GM04503 (cell line): ENCODE measurements at places on chromosomes 2 and 18.

- no peak for DNase-seq
Measured at GRCh38 chr2:128302011-128302743, 16.5 kb downstream of the HS6ST1 start.

GRCh38 chr2:181058378-181059269 is 78.2 kb downstream of the UBE2E3 start:
- DNase-seq, result no peak

DNA sequence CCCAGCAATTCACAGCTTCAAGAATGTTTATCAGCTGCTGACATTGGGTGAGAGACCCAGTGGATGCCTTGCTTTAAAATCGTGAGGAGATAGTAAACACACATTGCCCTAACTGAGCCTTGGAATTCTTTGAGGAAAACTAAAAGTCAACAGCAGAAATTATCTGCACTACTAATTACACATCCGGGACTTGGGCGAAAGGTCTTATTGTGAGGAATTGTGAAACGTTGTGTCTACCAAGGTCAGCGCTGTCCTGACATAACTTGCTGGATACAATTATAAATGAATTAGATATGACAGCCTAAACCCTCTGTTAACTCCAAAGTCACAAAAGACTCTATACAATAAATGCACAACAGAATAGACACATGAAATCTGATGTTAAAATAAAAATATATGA is 121.4 kb downstream of the ST6GAL2 start:
- no peak for DNase-seq

GRCh38 chr18:3044931-3045698 is 32.2 kb upstream of the LPIN2 start:
- DNase-seq, result no peak

- no peak for DNase-seq
Measured at GRCh38 chr2:121562269-121563176, 31.8 kb downstream of the RNU4ATAC start.

- DNase-seq, result no peak
Measured at GRCh38 chr2:29245742-29246382, 130.6 kb downstream of the CLIP4 start.

- no peak for DNase-seq
Measured at GRCh38 chr2:239390546-239391285, 10.1 kb downstream of the HDAC4 start.

DNA sequence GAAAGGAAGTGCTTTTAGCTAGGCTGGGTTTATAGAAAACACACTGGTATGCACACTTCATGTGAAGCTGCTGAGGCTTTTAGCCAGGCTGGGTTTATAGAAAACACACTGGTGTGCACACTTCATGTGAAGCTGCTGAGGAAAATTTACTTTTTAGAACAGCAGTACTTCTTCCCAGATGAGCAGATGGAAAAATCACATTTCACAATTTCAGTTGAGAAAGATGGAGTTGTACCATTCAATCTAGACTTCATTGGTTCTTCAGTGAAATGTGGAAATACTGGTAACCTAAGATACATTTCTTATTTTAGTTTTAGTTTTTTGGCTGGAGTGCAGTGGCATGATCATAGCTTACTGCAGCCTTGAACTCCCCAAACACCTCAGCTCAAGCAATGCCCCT is 11.1 kb downstream of the SNTG2 start:
- no peak for DNase-seq

- DNase-seq, result no peak
Measured at GRCh38 chr2:28681158-28681571, 70.5 kb upstream of the PPP1CB start.

- DNase-seq, result no peak
Measured at GRCh38 chr2:37096568-37096967, 12.2 kb downstream of the GPATCH11 start.

GRCh38 chr2:223538920-223539440 is 63.2 kb downstream of the SCG2 start:
- DNase-seq, result no peak
